ENCODE measurements at places on chromosomes 16 and 17.

GRCh38 chr16:78920621-78921020 is 679.9 kb downstream of the MAF start:
- no peak for DNase-seq

DNA sequence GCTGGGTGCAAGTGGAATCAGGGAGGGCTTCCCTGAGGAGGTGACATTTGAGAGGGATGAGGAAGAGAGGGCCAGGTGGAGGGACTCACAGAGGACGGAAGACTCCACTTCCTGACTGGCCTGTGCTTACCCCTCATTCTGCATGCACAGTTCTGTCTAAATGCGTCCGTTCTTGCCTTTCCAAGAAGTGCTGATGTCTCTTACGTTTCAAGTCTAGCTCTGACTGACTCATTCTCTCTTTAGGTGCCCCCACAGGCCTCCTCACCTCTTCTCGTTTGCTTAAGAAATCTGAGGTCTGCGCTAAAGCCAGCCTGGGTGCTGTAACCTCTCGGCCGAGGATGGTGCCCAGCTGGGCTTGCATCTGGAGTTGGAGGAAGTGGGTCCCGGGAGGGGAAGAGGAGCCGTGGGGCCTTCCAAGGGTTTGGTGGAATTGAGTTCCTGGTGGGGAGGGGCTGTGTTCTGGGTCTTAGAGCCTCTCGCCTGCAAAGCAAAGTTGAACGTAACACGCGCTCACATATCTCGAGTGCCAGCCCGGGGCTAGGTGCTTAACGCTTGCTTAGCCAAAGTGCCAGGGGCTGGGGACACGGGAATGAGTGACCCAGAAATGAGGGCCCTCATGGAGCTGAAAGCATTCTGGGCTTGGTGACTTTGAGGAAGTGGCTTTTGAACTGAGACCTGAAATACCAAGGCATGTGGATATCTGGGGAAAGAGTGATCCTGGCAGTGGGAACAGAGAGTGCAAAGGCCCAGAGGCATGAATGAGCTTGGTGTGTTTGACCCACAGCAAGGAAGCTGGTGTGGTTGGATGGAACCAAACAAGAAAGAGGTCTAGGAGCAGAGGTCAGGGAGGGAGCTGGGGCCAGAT is 4.8 kb downstream of the IL4R start:
- no peak for DNase-seq

- no peak for DNase-seq
Measured at GRCh38 chr17:82477934-82478333, 19.4 kb downstream of the NARF start.

GRCh38 chr17:57953705-57954396 is 1.4 kb downstream of the CUEDC1 start:
- DNase-seq, result no peak

GRCh38 chr16:80680839-80681238 is 123.6 kb downstream of the CDYL2 start:
- no peak for DNase-seq

- no peak for DNase-seq
Measured at GRCh38 chr16:89354325-89354724, 136.0 kb downstream of the ANKRD11 start.

GRCh38 chr17:79741751-79742588 is 11.2 kb downstream of the ENPP7 start:
- DNase-seq, result peak; percentile 94

DNA sequence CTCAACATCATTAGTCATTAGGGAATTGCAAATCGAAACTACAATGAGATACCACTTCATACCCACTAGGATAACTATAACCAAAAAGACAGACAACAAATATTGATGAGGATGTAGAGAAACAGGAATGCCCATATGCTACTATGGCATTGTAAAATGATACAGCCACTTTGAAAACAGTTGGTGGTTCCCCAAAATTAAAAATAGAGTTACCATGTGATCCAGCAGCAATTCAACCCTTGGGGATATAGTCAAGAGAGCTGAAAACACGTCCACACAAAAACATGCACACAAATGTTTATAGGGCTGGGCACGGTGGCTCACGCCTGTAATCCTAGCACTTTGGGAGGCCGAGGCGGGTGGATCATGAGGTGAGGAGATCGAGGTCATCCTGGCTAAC is 10.0 kb upstream of the PECAM1 start:
- no peak for DNase-seq

- no peak for DNase-seq
Measured at GRCh38 chr17:74921769-74922168, 1.3 kb downstream of the USH1G start.

- DNase-seq, result no peak
Measured at GRCh38 chr17:14094676-14095601, 25.6 kb downstream of the COX10 start.

DNA sequence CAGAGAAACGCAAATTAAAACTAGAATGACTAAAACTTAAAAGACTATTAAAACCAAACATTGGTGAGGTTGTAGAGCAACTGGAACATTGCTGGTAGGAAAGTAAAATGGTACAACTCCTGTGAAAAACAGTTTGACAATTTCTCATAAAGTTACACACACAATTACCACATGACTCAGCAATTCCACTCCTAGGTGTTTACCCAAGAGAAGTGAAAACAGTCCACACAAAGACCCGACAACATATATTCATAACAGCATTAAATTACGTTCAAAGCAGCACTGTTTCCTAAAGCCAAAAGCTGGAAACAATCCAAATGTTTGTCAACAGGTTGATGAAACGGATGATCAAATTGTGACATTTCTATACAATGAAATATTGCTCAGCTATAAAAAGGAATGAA is 26.5 kb upstream of the ALOX12 start:
- DNase-seq, result no peak

DNA sequence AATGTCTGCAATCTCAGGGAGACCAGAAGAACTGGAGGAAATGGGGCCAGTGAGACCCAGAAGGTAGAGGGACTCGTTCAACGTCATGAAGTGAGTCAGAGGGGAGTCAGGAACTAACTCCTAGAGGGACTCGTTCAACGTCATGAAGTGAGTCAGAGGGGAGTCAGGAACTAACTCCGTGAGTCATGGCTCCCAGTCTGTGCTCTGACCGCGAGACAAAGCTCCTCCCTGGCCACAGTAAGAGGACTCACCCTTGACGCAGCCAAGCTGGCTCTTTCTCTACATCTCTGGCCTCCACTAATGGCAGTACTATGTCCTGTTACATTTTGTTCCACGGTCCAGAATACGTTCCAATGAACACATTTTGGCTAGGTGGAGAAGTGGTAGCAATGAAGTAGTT is 902.5 kb downstream of the KCNJ2 start:
- no peak for DNase-seq

DNA sequence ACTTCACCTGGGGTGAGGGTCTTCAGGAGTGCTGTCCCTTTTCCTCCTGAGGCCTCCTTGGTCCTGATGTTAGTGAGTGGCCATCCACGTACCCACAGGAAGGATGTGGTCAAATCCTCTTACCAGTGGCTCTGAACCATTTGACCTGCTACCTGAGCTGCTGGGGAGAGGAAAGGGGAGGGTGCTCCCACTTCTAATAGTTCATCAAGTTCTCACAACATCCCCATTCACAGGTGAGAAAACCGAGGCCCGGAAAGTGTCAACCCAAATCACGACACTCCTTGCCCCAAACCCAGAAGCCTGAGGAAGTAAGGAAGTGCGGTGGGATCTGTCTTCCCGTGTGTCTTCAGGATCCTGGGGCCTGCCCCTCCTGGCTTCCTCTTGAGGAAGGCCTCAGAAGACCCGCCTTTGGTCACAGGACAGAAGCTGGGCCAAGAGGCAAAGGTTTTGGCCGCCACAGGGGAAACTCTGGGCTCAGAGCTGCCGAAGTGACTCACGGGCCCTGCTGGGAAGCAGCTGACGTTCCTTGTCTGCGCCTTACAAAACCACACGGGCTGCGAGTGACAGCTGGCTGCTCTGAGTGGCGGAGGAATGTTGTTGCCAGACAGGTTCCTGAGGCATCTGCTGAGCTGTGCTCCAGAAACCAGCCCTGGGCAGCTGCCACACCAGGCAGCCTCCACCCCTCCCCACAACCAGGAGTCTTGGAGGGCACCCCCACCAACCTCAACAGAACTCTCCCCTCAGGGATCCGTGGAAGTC is 13.9 kb upstream of the KIFC3 start:
- DNase-seq, result peak; percentile 80

DNA sequence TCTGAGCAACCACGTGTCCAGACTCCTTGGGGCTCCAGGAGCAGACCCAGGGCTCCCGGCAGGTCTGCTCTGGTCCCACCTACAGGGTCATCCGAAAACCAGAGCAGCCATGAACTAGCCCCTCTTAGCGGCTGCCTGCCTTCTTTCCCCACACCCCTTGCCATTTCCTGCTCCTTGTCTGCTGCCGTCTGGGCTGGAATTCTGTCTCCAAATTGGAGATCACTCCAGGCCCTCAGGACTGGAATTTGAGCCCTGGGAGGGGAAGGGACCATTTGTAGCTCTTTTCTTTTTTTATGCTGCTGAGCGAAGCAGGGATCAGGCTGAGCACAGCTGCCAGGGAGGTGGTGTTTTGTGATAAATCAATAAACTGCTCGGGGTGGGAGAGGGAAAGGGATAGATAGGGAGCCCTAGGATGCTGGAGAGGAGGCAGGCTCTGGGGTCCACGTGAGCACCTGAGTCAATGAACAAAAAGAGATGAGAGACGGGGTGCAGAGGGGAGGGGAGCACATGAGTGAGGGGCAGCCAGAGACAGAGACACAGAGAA is 257.5 kb downstream of the ENGASE start:
- no peak for DNase-seq

DNA sequence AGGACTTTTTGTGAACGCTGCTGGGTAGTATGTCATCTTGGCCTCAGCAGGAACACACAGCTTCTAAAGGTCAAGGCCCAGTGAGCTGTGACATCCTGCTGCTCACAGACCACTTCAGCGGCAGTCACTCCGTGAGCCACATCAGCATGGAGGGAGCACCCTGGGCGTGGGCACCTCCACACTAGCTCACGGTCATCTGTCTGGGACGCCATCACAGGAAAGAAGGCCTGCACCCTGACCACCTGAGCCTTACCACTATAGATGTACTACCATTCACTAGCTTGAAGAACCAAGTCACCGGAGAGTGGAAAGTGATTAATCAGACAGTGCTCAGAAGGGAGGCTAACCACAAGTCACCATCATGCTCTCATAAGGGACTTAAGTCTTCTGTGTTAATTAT is 3.3 kb downstream of the AXIN1 start:
- no peak for DNase-seq

GRCh38 chr16:12317856-12318537 is 341.5 kb downstream of the SNX29 start:
- no peak for DNase-seq

DNA sequence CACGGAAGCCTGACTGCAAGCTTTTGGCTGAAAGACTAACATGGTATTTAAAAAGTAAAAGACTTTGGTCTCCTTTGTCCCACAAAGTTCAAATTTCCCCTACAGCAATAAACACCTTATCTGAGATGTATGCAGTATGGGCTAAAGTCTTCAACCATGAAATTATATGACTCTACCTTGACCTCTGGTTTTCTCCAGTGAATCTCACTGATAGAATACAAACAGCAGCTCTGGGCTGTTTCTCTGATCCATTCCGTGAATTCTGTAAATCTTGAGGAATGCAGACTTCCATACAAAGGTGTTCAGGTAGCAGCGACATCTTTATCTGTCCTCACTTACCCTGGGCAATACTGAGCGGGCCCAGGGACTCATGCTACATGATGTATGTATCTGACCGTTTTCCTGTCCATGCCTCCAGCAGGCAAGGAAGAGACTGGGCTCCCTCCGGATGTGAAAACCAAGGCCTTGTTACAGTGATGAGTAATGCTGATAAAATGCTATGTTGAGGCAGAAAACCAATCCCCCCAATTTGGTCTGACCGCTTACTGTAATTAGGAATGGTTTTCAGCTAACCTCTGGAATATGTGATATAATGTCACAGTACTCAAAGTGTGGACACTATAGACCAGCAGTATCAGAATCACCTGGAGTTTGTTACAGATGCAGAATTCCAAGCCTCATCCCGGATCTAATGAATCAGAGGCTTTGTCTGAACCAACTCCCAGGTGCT is 589.8 kb downstream of the HS3ST4 start:
- DNase-seq, result no peak
